ENCODE measurements at places on chromosomes 6 and 20. TPM values are rescaled to one million over a fixed set of nuclear protein-coding genes. Genes with fewer than 3 reads are reported as not detected.
A peak's percentile ranks its signal among the peaks of the same experiment; 100 is the strongest.

GRCh38 chr20:38723017-38723847, 1.1 kb upstream of the SLC32A1 start:
- peak; percentile 68 for DNase-seq

SMAP1 gene
- 46.7 TPM for polyA plus RNA-seq

TREML2 gene
- not detected for polyA plus RNA-seq

DNA sequence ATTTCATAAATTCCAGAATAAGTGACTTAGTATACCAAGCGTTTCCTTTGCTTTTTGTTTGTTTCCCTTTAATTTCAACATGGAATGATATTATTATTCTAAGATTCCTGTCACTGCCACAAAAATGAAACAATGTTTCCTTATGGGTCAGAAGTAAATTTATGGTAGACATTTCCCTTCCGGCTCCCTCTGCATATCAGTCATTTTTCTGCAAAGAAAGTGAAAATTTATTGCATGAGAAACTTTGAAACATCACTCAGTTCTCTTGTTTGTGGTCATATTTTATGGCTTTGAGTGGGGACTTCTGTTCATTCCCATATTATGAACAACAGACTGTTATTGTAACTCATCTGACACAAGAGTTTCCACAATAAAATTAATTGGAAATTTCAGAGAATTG, 97.8 kb downstream of the NKAIN2 start:
- no peak for DNase-seq

GRCh38 chr6:65259059-65259458, 448.0 kb downstream of the EYS start:
- no peak for DNase-seq

DNA sequence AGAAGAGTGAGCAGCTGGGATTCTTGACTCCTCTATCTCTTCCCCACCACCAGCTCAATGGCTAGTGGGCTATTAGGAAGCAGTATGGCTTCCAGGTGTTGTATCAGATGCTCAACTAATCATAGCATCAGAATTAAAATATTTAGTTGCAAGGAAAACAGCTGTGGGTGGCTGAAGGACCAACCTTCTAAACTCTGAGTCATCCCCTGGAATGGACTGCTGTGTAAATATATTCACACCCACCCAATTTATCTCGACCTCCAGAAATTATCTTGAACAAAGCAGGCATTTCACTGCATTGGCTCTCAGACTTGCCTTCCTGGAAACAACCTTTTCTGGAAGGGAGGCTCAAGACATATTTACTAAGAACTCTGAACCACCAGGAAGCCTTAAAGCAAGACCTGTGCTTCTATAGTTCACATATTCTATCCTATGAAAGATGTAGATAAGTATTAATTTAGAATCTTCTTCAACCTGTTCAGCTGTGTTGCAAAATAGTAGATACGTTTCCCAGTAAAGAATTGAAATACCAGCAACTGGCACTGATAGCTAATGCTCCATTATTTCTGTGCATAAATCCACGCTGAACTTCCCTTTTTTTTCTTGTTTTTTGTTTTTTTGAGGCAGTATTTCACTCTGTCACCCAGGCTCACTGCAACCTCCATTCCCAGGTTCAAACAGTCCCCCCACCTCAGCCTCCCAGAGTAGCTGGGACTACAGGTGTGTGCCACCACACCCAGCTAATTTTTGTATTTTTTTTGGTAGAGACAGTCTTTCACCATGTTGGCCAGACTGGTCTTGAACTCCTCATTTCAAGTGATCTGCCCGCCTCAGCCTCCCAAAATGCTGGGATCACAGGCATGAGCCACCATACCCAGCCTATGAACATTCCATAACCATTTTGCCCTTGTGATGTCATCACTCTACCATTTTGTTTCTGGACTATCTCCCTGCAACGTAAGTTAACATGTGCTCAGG, 56.9 kb upstream of the CD2AP start:
- no peak for DNase-seq

GRCh38 chr6:52691718-52692117, 20.8 kb downstream of the TMEM14A start:
- no peak for DNase-seq

TMEM239 gene
- polyA plus RNA-seq, result not detected

- no peak for DNase-seq
These were observed 14.8 kb upstream of the ABCC10 start for GRCh38 chr6:43412541-43412940.

DNA sequence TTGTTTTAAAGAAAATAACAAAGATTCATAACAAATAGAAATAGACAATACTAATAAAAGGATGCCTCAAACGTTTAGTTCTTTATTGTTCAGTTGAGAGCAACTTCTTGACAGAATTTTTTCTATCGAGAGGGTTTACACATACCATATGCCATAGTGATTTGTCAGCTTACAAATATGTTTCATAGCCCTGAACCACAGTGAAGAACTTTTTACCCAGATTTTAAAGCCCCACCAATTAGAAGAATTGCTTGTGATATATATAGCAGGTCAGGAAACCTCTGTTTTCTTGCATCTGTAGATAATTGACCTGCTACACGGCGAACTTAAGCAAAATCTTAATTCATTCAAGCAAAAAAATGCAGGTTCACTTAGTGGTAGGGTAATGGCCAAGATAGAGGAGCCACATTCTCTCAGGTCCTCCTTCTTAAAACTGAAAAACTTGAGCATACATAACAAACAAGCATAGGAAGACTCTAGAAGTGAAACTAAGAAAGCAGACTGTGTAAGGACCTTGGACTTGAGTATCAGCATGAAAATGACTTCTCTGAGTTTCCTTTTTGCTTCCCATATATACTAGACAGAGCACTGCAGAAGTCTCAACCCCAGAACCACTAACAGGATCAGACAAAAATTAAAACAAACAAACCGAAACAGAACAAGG, 39.5 kb downstream of the CRISP1 start:
- DNase-seq, result no peak

GRCh38 chr6:156395276-156395675, 381.9 kb upstream of the ARID1B start:
- no peak for DNase-seq

GRCh38 chr20:2206957-2207769, 88.6 kb upstream of the TGM3 start:
- peak; percentile 59 for DNase-seq

DNA sequence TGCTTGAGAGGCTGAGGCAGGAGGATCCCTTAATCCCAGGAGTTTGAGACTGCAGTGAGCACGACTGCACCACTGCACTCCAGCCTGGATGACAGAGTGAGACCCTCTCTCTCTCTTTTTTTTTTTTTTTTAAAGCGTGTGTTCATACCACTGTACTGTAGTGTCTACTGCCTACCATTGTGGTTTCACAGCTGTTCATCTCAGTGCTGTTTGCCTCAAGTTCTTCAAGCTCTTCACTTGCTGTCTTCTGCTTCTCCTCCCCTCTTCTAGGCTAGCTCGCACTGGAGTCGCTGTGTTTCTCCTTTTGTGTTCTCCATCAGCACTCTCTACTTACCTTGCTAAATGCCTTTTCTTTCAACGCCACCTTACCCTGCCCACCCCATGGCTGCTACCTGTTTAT, 7.4 kb downstream of the FOXO3 start:
- DNase-seq, result no peak

GRCh38 chr6:129642322-129642721, 67.7 kb downstream of the ARHGAP18 start:
- DNase-seq, result no peak

DNA sequence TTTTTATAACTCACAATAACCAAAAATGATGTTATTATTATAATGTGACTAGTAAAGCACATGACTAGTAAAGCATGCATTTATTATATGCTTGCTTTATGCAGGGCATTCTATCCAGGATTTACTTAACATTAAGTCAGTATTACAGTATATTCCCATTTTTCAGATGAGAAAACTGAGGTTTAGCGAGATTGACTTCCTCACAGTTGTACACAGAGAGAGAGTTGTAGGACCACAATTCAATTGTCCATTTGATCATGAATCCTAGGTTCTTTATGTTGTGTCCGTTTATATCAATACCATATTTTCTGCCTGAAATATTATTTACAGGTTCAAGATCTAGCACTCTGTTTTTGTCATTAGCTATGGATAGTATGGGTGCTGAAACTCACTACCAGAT, 301.5 kb downstream of the PRL start:
- DNase-seq, result no peak

ADGRF5 gene
- 10.8 TPM for polyA plus RNA-seq

Data from brain (organoid and tissue), 16 donors.